Frontal cortex (tissue), 4 donors: ENCODE measurements at places on chromosomes 3 and 15.

DNA sequence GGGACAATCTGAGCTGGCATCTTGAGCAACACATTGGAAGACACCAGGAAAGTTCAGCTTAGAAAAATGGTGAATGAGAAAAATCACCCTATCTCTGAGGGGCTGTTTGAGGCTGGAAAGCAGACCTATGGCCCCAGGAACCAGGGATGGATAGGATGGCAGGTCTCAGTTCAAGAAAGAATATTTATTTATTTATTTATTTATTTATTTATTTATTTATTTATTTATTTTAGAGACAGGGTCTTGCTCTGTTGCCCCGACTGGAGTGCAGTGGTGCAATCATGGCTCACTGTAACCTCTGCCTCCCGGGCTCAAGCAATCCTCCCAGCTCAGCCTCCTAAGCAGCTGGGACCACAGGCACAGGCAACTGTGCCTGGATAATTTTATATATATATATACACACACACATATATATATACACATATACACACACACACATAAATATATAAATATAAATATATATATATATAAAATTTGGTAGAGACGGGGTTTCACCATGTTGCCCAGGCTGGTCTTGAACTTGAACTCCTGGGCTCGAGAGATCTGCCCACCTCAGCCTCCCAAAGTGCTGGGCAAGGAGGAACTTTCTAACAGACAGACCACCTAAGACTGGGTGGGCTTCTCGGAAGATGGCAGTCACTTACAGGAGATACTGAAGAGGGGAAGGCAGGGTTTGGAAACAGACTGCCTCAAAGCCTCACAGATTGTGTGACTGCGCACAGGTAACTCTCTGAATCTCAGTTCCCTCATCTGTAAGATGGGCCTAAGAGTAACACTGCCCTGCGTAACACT is 29.7 kb downstream of the CCDC13 start:
- no peak for DNase-seq

DNA sequence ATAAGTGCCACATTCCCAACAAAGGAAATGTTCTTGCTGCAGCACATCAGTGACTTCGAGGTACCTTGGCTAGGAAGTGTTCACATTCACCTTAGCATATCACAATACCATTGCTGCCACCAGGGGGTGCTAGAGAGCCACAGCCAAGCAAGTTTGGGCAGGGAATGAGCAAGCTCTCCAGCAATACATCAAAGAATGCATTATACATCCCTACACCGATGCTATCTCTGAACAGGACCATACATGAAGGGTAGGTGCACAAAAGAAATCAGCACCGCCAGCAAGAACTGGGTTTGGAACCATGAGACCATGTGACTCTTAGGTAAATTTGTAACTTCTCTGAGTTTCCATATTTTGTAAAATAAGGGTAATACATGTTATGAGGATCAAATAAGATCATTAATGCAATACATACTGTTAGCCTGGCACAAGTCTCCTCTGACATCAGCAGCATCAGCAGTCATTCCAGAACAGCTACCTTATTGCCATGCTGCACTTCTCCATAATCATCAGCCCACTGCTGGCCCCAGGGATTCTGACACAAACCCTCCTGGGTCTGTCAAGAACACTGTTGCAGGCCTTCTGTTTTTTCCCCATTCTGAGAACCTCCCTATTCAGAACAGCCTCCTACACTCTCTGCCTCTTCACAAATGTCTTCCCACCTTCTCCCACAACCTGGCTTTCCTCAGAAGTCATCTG is 37.5 kb downstream of the RYK start:
- DNase-seq = peak; percentile 26

GRCh38 chr3:23619705-23620637 is 185.8 kb upstream of the UBE2E1 start:
- DNase-seq = no peak

- DNase-seq = no peak
Measured at GRCh38 chr15:63372018-63372705, 9.5 kb downstream of the CA12 start.

GRCh38 chr3:142946861-142947260 is 16.6 kb downstream of the PAQR9 start:
- no peak for DNase-seq

DNA sequence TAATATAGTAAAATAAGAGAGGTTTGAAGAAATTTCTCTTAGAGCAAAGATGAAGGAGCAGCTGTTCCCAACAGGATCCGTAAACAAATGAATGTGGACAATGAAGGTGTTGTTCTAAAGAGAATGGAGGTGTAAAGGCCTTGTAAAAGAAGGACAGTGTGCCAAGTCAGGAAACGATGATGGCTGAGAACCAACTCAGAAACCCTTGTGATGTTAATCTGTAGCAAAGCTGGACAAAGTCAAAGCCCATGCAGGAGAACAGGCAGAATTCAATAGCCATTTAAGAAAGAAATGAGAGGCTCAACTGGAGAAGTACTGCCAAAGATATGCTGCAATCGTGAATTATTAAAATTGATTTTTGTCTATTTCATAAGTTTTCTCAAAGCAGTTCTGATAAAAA is 192.2 kb downstream of the MBNL1 start:
- DNase-seq = no peak

DNA sequence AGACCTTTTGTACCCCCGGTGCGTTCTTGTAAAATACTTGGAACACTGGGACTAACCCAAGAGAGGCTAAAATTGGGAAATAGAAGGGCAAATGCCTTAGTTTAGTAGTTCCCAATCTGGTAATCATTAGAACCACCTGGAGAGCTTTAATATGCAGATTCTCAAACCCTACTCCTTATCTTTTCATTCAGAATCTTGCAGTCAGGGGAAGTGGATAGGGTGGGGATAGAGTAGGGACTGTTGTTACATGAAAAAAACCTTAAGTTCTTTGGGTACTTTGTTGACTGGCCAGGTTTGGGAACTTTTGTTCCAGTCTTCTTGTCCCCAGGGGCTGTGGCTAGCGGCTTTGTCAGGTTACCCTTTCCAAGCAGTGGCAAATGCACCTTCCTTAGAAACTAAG is 15.9 kb downstream of the MAPKBP1 start:
- DNase-seq = no peak

DNA sequence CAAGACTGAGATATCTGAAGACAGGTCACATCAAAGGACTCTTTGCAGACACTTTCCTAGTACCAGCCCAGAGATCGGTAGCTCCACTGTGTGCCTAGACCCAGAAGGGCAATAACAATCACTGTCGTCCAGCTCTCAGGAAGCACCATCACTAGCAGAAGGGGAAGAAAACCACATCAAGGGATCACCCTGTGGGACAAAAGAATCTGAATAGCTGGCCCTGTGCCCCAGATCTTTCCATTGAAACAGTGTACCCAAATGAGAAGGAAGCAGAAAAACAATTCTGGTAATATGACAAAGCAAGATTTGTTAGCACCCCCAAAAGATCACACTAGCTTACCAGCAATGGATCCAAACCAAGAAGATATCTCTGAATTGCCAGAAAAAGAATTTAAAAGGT is 404.4 kb upstream of the NECTIN3 start:
- no peak for DNase-seq

DNA sequence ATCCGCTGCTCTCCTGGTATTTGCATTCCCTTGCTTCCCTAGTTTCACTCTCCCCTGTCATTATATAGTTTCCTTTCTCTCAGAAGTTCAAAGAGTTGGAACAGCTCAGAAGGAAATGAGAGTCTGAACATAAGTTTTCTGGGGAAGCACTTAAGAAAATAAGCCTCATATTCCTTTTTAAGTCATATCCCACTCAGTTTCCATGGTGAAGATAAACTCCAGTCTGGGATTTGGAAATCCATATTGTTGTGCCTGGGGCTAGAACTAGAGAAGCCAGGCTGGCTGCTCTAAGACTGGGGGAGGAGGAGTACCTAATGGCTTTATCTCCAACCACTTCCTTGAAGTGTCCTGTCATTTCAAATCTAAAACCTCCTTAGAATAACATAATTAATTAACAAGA is 134.2 kb upstream of the ALCAM start:
- no peak for DNase-seq

GRCh38 chr15:61119556-61119955 is 109.5 kb downstream of the RORA start:
- no peak for DNase-seq

GRCh38 chr15:73756947-73757513 is 3.9 kb upstream of the INSYN1 start:
- DNase-seq = no peak

- peak; percentile 34 for DNase-seq
Measured at GRCh38 chr3:8443829-8444791, 57.5 kb upstream of the LMCD1 start.

- no peak for DNase-seq
Measured at GRCh38 chr3:46280105-46280797, 38.0 kb downstream of the CCR3 start.

DNA sequence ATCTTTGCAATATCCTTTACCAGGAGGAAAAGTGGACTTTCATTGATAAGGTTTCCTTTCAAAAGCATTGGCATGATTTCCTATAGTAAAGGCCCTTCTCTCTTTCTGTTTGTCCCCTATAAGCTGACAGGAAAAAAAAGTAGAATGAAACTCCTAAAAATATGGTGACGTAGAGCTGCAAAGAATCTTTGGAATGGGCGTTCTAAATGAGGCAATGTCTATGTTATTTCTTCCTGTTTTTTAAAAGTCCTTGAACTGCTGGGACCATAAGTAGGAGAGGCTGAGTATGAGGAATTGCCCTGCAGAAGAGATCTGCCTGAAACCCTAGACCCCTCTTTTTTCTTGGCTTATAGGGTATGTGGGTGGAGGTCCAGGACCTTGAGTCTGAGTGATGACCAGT is 17.2 kb downstream of the ST3GAL6 start:
- no peak for DNase-seq

DNA sequence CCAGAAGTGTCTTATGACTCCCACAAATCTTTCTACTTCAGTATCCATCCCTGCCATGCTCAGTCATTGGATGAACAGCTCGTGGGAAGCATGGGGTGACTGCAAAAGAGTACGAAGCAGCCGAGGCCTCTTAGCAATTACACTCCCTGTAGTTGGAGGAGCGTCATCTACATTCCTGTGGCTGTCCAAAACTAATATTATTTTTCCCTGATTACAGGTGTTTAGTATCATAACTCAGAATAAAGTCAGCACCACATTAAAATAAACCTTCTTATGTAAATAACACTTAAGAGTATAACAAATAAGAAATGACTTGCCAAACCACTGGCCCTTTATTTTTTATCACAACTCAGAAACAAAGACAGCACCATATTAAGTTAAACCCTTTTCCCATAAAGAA is 141.5 kb downstream of the PLOD2 start:
- DNase-seq = no peak

GRCh38 chr15:100310041-100310405 is 31.8 kb downstream of the ADAMTS17 start:
- no peak for DNase-seq

DNA sequence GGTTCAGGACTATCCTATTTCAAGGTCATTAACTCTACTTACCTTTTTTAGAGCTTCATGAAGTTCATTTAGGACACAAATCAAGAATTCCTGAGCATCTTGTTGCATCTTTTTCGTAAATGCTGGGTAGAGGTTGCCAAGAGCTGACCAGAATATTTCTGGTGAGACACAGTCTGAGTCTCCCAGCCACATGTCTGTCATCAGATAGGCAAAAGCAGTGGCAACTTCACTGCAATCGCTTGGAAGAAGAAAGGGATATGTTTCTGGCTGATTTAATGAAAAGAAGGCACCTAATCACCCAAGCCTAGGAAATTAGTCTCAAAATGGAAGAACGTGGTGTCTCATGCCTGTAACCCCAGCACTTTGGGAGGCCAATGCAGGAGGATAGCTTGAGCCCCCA is 2.9 kb downstream of the USP50 start:
- no peak for DNase-seq

- DNase-seq = no peak
Measured at GRCh38 chr15:57037548-57037947, 119.1 kb downstream of the TCF12 start.

- DNase-seq = no peak
Measured at GRCh38 chr3:132720228-132720627, 2.0 kb downstream of the NPHP3 start.

DNA sequence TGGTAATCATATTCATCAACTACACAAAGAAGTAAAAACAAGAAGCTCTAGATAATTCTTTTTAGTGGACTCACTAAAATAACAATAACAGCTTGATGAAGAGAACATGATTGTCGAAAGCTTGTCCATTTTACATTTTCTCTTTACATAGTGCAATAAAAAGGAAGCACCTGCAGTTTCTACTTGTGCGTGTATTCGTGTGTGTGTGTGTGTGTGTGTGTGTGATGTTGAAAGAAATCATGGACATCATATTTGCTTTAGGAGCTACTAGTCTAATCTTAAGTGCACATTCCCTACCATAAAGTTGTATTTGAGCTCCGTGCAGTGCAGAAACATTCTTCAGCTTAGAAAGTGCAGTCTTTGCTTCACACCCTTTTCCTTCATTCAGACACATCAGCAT is 288.8 kb downstream of the ZBTB20 start:
- no peak for DNase-seq

DNA sequence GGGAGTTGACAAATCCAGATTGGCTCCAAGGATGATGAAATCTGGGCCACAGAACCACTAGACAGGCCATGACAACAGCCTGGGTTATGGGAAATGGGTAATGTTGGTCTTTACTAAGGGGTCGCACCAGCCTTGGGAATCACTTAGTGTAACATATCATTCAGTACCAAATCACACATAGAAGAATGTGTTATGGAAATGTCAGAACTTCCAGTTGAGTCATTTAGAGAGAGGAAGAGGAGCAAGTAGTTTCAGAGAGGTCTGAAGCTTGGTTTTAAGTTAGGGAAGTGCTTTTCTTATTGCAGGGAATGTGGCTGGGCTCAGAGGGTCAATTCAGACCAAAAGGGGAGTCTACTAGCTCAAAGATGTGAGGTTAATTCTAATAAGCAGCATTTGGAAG is 241.6 kb upstream of the ZPLD1 start:
- DNase-seq = no peak

GRCh38 chr15:32869776-32870175 is 152.0 kb downstream of the GREM1 start:
- DNase-seq = no peak

DNA sequence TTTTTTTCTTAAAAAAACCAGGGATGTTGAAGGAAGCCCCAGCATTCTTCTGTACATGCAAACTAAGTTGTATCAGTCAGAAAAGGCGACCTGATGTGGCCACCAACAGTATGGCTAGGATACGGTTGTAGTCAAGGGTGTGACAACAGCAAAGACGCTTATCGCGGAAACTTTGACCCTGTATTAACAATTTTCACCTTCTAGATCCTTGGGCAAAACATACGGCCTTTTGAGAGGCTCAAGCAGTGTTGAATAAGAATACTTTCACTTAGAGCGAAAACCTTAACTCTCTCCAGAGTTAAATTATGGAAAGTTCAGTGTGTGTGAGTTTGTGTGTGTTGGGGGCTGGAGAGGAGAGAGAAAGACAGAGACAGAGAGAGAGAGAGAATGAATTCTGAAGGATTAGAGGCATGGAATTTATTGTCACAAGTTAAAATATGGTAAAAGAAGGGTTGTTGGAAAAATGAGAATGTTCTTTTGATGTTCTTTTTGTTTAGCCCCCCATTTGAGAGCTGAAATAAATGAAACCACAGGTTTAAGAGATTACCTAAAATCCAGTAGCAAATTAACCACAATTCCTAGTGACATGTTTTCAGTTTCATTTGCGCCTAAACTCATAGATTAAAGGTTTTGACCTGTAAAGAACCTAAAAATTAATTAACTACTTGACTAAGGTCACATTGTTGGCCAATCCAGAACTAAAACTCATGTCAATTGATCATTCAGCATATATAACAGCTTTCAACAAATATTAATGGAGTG is 9.2 kb downstream of the ALCAM start:
- DNase-seq = no peak
